H54 (cell line): ENCODE measurements at places on chromosomes 11 and 22.

GRCh38 chr11:114237321-114238280 is 58.6 kb upstream of the NNMT start:
- DNase-seq, result no peak

DNA sequence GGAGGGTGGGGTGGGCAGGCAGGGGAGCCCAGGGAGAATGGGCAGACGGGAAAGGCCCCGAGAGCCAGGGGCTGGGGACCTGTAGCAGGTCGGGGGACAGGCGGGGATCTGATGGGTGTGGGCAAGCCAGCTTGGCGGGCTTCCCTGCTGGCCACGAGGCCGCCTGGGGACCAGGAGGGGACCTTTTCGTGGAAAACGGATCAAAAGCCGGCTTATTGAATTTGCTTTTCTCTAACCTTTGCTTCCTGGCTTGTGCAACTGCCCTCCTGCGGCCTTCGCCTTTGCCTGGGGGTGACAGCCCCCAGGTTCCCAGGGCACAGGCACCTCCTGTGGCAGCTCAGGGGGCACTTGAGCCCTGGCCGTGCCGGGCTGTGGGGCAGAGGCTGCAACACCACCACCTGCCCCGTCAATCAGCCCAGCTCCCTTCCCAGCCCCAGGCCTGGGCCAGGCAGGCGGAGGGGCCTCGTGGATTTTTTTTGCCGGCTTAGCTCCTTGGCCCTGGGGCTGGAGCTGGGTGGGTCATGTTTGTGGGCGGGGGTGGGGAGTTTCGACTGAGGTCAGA is 41.6 kb upstream of the H19 start:
- DNase-seq, result no peak

- no peak for DNase-seq
Measured at GRCh38 chr11:132263241-132263640, 892.8 kb downstream of the NTM start.

- DNase-seq, result no peak
Measured at GRCh38 chr11:84036664-84037194, 750.6 kb upstream of the CCDC90B start.

GRCh38 chr22:23563111-23563510 is 17.0 kb downstream of the IGLL1 start:
- no peak for DNase-seq

DNA sequence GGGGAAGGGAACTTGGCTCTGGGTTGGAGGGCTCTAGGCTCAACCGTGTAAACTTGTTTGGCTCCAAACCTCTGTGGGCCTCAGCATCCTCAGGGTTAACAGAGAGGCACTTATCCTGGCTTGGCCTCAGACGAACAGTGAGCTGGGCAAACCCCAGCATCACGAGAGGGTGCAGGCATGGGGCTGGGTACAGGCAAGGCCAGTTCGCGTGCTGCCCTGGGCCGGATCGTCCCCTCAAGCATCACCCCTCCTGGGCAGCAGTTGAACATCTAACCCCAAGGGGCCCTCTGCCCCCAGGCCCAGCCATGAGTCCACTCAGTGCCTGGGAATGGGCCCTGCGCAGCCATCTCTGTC is 1.9 kb downstream of the EHBP1L1 start:
- DNase-seq, result no peak

DNA sequence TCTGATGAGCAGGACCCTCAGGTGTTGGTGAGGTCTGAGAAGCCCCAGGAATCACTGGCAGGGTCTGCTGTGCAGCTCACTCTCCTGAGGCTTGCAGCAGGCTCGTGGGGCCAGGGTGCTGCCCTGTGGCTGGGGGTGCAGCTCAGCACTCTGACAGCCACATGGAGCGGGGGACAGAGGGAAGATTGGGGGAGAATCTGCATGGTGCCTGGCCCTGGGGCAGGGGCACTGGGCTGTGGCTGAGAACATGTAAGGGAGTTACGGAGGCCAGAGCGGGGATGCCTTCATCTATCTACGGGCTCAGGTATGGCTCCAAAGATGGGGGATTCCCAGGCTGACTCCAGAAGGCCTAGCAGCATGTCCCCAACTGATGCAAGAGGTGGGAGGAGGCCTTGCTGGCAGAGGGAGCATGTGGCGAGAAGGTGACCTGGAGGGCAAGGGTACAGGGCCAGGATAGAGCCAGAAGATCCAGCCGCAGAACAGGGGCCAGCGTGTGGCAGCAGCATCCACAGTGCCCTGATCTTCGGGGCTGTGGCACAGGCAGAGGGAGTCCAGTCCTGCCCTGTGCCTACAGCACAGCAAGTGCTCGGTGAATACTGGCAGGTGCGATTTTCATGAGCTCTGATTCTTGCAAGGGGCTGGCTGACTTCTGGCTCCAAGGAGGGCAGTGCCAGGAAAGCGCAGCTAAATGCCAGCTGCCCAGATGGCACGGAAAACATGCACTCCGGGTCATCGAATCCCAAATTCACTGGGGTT is 184.7 kb downstream of the CTTN start:
- no peak for DNase-seq

DNA sequence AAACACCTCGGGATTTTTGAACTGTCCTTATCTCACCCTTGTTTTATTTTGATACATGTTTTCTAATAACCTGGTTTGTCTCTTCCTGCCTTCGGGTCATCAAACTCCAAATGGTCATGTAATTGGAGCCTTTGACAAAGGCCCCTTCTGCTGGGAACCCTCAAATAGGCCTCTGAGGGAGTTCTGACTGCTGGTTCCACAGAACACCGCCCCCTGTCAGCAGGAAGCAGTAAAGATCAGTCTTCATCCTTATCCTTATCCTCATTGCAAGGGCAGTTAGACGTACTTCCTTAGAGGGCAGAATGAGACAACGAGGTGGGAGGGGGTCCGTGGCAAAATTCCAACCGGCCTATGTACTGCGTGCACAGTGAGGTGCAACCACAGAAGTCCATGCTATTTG is 12.1 kb downstream of the TRIM51 start:
- DNase-seq, result no peak

DNA sequence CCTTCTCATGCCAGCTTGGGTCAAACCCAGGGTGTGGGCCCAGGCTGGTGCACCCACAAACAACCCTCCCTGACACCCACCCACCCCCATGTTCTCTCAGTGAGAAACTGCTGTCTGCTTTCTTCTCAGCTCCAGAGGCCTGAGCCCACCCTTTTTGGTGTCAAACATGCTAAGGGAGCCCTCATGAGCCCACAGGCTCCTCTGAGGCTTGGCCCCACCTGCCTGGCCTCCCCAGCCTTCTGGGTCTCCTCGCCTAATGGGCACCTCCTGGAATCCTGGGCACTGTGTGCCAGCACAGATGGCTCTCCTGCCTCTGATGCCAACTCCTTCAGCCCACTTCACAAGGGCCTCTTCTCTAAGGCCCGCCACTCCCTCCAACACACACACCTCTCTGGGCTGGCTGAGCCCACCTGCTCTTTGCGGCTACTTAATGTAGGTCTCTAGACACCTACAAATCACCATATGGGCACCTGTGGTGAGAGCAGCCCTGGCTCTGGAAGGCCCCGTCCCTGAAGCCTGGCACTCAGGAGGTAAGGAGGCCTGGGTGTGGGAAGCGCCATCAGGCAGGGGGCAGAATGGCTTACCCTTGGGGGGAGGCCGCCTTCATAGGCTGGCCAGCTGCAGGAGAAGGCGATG is 4.4 kb downstream of the NAGA start:
- no peak for DNase-seq

- DNase-seq, result no peak
Measured at GRCh38 chr11:111577821-111578220, 24.4 kb upstream of the SIK2 start.

DNA sequence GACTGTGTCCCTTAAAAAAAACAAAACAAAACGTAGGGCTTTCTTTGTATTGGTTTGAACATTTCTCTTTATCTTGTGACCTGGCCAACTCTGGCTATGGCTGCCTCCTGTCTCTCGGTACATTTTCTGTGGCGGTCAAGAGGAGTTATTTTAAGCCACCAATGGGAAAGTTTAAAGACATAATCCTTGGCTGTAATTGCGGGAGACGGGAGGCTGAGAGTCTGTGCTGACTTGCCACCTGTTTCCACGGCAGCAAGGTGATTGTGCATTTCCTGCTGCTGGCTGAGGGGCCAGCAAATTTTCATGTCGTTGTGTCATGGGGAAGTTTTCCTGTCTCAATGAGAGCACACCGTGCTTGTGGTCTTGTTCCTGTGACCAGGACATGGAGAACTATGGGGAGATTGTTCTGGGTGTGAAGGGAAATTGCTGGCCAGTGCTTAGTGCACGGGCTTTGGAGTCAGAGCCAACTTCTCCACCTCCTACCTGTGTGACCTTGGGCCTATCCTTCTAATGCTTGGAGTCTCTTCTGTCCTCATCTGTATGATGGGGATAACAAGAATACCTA is 11.0 kb downstream of the PTPRJ start:
- no peak for DNase-seq

DNA sequence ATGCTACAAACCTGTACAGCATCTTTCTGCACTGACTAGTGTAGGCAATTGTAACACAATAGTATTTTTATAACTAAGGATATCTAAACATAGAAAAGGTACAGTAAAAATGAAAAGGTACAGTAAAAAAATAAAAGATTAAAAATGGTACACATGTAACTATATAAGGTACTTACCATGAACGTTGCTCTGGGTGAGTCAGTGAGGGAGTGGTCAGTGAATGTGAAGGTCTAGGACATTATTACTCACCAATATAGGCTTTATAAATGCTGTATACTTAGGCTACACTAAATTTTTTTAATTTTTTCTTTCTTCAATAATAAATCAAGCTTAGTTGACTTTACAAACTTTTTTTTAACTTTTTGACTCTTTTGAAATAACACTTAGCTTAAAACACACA is 59.9 kb downstream of the EIF3M start:
- no peak for DNase-seq

- DNase-seq, result peak; percentile 3
Measured at GRCh38 chr11:127345819-127346459, 345.4 kb upstream of the KIRREL3 start.

- DNase-seq, result no peak
Measured at GRCh38 chr11:121775276-121775675, 322.5 kb upstream of the SORL1-AS1 start.

- DNase-seq, result no peak
Measured at GRCh38 chr11:117271208-117271607, 19.9 kb upstream of the BACE1-AS start.

DNA sequence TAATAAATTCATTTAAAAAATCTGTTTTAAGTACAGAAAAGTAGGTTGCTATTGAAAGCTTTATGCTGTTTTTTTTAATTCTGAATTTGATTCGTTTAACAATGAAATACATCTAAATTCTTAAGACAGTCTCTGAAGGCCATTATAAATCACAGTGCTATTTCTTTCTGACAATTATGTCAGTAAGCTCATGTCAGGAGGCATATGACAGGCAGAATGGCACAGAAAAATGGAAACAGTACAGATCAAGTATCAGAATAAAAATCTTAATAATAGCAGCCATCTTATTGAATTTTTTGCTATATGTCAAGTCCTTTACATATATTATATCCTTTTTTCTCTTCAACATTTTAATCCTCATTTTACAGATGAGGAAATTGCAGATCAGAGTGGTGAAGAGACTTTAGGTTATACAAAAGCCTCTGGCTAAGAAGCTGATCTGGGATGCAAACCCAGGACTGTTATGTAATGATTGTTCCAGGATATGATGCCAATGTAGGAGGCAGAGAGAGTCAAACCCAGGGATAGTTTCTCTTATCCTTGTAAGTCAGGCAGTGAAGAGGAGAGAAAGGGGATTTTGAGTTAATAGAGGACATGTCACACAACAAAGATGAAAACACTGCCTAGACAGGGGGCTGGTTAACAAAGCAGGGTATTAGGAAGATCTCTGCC is 283.1 kb upstream of the CCDC90B start:
- no peak for DNase-seq

DNA sequence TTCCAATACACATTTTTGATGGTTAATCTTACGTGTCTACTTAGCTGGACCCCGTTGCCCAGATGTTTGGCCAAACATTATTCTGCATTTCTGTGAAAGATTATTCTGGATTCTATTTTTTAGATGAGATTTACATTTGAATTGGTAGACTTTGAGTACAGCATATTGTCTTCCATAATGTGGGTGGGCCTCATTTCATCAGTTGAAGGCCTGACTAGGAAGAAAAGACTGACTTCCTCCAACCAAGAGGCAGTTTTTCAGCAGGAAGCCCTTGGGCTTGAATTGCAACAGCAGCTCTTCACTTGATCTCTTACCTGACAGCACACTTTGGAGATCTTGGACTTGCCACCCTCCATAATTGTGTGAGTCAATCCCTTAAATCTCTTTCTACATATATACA is 58.7 kb downstream of the FDX1 start:
- no peak for DNase-seq

DNA sequence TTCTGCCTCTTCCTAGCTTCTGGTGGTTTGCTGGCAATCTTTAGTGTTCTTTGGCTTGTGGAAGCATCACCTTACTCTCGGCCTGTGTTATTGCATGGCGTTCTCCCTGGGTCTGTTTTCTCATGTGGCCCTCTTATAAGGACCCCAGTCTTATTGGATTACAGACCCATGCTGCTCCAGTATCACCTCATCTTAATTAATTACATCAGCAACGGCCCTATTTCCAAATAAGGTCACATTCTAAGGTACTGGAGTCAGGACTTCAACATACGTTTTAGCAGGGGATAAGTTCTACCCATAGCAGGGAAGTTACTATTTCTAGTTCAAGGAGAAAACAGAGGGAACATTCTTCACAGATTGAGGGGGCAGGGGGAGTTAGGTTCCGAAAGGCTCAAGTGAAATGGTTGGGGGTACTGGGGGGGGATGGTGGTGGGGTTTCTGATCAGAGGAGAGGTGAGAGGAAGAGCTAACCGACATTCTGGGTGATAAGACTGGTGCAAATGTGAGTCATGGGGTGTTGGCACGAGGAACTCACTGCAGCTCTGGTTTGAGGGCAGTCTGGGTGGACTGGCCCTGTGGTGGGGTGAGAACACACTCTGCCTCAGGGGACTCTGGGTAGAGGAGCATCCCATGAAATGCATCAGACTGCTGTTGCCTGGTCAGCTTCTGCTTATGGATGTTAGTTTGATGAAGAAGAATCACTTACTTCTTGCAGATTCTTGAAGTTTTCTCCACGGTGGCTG is 51.5 kb upstream of the ZBED5 start:
- DNase-seq, result no peak

DNA sequence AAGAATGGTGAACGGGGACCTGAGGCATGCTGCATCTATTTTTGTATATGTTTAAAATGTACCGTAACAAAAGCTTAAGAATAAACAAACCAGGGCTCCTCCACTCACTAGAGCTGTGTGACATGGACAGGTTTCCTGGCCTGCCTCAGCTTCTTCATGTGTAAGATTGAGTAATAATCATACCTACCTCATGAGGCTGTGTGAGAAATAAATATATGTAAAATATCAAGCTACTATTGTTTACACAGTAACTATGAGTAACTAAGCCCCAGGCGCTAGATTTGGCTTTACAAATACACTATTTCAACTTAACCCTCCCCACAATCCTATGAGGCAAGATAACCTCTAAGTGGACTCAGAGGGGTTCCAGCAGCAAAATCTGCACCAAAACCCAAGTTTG is 66.4 kb downstream of the SMCO4 start:
- no peak for DNase-seq

DNA sequence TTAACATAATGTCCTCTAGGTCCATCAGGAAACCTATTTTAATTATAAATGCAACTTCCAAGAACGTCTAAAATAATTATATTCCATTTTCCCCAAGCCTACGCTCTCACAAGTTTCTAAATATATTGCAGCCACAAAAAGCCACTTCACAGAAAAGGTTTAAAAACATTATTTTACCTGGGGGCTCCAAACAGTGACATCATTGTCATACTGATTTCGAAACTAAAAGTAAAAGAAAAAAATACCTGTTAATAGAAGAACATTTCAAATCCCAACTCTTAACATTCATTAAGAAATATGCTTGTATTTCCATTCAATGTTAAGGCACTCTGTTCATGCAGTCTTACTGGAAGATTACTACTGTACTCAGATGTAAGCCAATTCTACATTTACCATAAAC is 1.4 kb downstream of the PSMA1 start:
- DNase-seq, result no peak

GRCh38 chr11:70522593-70523311 is 124.4 kb downstream of the CTTN start:
- DNase-seq, result no peak
